Heart left ventricle (tissue), 16 donors: ENCODE measurements at places on chromosomes 6 and 20.

DNA sequence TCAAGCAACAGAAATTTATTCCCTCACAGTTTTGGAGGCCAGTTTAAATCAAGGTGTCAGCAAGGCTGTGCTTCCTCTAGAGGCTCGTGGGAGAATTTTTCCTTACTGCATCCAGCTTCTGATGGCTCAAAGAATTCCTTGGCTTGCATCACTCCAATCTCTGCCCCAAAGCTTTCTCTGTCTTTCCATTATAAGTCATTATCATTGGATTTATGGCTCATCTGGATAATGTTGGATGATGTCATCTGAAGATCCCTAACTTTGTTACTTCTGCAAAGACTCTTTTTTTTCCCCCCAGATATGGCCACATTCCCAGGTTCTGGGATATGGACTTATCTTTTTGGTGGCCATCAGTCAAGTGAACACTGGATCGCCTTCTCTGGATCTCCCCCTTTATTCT lies 146.3 kb upstream of the B3GAT2 start:
- DNase-seq = no peak

DNA sequence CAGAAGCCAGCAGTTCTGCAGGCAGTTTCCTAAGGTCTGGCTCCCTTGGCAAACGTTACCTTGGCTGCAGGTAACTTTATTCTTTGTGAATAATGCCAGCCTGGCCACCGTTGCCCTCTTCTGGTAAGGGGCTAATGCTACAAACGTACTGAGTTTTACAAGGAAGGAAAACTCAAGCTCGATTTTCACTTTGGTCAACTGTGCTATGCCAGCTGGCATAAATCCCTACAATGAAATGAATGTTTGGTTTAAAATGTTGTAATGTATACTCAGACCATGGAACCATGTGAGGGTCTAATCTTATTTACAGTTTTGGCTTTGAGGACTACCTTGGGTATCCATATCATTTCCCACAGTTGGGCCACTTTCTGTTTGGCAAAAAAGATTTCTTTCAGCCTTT lies 101.4 kb downstream of the SLX4IP start:
- no peak for DNase-seq

DNA sequence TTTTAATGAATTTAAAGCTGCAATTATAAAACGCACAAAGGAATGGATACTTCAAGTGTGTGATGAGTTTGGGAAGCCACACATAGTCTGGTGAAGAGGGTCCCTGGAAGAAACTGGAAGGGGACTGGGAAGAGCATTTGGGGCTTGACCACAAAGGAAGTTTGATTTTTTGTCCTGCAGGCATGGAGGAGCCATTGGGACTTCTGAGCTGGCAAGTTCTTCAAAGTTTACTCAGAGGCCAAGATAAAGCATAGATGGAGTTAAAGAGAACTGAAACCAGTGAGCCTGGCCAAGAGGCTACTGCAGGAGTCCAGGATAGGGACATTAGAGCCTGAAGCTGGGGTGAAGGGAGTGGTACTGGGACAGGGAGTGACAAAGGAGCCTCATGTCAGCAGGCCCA lies 95.0 kb downstream of the AIG1 start:
- DNase-seq = no peak

DNA sequence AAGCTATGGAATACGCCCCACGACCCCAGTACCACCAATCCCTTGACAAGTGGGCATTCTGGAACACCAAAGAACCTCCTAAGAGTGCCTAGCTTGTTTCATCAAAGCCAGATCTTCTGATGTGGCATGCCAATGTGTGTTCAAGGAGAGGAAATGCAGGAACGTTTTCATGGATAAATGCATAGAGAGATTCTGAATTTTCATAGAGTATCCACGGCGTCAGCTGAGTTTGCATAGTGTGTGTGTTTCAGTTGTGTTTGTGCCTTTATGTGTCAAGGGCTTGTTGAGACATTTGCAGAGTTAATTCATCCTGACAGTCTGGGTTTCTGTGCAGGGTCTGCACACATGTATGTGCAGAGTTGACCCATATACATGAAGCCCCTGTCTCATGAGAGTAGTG lies 172.7 kb upstream of the LRFN2 start:
- DNase-seq = no peak

DNA sequence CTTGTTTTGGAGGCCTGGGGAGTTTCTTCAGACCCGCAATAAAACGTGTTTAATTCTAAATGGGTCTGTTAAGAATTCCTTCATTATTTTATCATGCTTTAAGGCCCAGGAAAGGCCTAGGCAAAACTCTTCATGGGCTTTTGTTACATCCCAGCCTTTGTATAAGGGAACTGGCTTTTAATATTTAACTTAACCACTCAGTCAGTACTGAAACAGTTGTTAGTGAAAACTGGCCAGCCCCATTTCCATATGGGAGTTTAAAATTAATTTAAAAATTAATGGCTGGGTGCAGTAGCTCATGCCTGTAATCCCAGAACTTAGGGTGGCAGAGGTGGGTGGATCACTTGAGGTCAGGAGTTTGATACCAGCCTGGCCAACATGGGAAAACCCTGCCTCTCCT lies 213.2 kb upstream of the FKBP1C start:
- DNase-seq = no peak

DNA sequence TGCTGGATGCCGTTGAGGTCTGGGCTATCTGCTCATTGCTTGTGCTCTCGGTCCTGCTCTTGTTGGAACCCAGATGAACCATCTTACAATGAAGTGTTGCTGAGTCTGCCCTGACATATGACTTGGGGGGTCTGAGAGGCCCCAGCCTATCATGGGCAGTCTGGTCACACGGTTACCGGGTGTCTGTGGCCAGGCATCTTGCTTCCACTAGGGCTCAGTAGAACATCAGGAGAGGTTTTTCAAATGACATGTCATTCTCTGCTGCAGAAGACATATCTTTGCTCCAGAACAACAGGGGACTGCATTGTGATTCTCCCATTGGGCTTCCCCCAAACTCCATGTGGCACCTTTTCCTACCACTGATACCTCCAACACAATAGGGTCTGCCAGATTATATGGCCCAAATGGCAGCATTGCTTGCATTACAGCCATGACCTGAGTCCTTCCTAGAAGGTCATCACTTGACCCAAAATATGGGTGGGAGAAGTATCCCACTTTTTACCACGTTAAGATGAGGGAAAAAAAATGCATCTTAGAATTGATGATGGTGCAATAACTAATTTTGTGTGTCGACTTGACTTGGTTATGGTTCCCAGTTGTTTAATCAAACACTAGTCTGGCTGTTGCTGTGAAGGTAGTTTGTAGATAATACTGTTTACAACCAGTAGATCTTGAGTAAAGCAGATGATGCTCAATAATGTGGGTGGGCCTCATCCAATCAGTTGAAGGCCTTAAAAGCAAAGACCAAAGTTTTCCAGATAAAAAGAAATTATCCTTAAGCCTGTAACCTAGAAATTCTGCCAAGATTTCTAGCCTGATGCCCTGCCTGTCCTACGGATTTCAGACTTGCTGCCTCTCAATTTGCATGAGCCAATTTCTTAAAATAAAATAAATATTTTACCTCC lies 241.0 kb downstream of the QKI start:
- no peak for DNase-seq

GRCh38 chr20:32589256-32589655 lies 4.1 kb upstream of the NOL4L start:
- DNase-seq = no peak

DNA sequence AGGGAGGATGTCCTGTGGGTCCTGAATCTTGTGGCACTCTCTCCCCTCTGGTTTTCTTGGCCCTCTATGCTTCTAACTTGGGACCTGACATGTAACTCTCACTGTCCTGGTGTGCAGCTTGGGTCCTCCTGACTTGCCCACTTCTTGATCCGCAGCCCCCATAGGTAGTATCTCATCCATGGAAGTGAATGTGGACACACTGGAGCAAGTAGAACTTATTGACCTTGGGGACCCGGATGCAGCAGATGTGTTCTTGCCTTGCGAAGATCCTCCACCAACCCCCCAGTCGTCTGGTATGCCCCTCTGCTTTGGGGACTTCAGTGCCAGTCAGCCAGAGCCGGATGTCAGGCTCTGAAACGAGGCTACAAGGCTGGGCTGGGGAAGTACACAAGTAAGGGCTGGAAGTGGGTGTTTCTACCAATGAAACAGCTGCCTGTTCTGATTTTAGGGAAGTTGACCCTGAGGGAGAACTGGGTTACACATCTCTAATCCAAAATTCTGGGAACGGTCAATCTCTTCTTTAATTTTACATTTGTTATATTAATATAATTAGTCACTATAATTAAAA lies 641 bp downstream of the DBNDD2 start:
- no peak for DNase-seq

DNA sequence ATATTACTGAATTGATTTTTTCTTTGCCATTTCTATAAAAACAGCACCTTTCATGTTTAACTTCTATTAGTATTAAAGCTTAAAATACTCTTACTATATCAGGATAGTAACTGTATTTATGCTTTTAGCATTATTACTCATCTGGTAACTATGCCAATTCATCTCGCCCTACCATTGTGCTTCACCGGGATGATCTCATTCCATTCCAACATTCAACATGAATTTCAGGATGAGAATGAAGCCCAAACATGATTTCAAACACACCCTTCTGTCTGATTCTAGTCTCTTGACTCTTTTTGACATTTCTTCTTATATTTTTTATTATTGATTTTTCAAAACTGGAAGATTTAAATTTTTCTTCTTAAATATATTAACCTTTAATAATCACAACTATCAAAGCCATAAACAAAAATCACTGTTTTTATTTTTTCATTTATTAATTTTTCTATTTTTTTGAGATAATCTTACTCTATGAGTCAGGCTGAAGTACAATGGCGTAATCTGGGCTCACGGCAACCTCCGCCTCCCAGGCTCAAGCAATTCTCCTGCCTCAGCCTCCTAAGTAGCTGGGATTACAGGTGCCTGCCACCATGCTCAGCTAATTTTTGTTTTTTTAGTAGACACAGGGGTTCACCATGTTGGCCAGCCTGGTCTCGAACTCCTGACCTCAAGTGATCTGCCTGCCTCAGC lies 46.7 kb downstream of the GJA1 start:
- no peak for DNase-seq

DNA sequence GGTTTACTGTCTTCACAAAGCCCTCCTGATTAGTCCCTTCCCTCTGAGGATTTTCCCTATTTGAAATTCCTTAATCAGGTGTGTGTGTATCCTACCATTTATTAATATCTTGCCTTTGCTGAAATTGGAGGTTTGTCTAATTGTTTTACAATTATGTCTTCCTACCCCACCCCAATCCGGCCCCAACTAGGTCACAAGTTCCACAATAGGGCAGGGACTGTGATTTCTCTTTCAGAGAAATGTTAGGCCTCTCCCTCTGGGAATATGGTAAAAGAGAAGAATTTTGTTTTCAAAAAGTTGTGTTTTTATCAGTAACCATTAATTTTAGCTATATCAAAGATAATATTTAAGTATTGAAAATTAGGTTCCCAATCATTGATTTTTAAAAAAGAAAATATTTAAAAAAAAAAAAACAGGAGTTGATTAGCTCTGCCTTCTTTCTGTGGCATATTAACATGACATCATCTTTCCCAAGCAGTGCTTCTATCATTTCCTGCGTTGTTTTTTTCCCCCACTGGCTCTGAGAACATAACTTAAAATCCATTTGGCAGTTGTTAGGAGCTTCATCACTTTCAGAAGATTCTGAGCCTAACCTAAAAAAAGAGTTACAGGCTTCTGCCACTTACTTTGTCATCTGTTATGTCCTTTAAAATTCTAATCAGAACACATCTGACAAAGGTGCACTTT lies 36.1 kb downstream of the BLOC1S5 start:
- no peak for DNase-seq

GRCh38 chr20:4322499-4322898 lies 307.1 kb upstream of the RNF24 start:
- DNase-seq = no peak

DNA sequence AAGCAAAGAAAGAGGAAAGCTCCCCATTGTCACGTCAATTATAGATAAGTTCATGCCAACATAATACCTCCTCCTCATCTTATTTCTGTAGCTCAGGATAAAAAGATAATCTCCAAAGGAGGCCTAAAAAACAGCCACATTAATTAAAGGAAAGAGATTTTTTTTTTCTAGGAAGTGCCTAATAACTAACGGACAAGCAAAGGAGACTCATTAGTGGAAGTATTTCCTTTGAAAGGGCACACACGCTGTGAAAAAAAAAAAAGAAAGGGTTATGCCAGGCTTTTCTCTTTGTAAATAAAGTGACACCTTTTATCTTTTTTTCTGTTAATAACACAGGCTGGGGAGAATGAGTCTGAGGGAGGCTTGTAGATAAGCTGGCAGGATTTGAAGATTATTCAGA lies 55.7 kb downstream of the PCSK2 start:
- DNase-seq = no peak

DNA sequence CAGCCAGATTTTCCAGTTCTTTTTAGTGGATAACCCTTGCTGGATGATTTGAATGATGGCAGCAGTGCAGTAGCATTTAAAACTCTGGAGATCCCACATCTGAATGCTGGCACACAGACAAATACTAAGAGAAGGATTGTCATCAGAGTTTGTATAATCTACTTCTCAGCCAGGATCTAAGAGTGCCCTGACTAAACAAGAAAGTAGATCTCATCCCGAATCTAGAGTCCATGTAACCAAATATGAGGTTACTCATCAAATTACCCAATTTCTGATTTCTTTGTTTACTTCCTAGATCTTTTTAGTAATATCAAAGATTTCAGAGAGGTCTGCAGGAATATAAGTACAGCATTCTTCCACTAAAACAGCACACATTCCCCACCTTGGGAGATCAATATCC lies 7.8 kb downstream of the TMC2 start:
- DNase-seq = no peak

- no peak for DNase-seq
These were observed 678.6 kb downstream of the MAFB start for GRCh38 chr20:40010483-40010882.

- DNase-seq = no peak
These were observed 153.4 kb downstream of the MBOAT1 start for GRCh38 chr6:20058912-20059311.

DNA sequence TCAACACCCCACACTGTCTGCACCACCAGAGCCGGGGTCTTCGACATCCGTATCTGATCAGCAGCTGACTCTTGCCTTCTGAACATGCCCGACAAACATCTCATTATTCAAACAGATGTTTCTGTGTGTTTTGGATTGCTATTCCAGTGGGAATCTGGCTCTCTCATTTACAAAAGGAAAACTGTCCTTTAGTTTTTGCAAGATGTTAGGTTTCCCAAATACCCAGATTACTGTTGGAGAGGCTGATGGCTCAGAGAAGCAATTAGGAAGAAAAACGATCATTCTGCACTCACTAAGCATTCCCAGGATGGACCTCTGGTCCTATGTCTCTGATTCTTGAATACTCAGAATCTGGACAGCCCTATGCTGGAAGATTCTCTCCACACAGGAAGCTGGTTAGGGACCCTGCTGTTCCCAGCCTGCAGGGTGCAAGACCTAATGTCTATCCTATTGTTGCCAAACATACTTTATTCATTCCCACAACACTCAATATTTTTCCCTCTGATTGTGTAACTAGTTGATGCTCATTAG lies 532.9 kb downstream of the CDH26 start:
- no peak for DNase-seq

DNA sequence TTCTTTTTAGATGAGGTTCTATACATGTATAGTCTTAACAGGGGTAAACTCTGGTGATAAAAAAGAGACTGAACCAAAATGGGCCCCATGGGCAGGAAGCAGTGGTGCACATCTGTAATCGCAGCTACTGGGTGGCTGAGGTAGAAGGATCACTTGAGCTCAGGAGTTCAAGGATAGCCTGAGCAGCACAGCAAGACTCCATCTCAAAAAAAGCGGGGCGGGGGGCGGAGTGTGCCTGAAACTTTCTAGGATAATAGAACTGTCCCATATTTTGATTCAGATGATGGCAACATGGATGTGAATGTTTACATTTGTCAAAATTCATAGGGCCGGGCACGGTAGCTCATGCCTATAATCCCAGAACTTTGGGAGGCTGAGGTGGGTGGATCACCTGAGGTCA lies 48.8 kb upstream of the TAF8 start:
- DNase-seq = no peak
